ENCODE measurements at places on chromosomes 1 and 21.

GRCh38 chr21:45467221-45467779, 62.3 kb downstream of the COL18A1 start:
- H3K27ac ChIP-seq: peak overlapping the region; percentile 29
- no peak for DNase-seq
- H3K4me1 ChIP-seq: peaks cover 12% of the 10 kb centered on the region
- H3K36me3 ChIP-seq: peaks cover 12% of the 10 kb centered on the region
- no peak overlapping the region for H3K4me3 ChIP-seq

DNA sequence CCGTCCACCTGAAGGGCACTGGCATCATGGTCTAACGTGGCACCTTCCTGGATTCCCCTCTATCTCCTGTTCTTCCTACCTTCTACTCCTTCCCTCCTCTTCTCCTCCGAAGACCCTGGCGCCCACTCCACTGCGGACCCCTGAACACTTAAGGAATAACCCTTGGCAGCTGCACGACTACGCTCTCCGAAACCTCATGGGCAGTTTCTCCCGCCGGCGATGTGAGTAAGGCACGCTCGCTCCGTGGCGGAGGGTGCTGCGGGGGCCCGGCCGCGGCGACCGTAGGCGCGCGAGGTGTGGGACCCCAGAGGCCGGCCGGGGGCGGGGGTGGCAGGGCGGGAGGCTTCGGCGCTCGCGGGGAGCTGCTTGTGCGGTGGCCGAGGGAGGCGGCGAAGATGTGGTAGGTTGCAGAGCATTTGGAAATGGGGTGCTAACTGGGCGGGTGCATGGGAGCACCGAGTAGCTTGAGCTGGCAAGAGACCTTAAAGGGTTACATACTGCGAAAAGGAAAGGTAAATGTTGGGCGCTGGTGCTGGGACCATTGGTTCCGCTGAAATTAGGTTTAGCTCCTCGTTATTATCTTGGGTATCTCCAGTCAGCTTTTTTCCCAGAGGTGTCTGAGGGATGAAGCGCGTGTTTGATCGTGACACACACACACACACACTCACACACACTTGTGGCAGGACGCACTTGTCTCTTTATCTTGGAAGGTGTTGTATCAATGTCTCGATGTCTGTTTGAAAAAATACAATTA, 876 bp downstream of the LRRC7 start:
- peak overlapping the region; percentile 70 for H3K4me3 ChIP-seq
- no peak for DNase-seq
- no peaks in the 10 kb centered on the region for H3K36me3 ChIP-seq
- H3K4me1 ChIP-seq: peaks cover 6% of the 10 kb centered on the region
- H3K27ac ChIP-seq: no peak overlapping the region

DNA sequence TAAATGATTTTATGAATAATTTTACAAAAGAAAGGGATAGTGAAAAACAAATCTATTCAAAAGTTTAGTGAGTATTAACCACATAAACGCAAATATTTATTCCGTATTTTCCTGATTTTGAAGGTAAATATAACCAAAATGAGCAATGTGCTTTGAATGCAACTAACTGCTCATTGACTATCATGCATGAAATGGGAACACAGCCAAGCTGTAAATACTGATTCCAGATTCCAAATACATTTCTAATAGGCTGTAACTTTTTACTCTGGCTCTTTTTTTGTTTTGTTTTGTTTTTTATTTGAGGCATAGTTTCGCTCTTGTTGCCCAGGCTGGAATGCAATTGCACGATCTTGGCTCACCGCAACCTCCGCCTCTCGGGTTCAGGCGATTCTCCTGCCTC, 41.8 kb downstream of the SELENOF start:
- no peaks in the 10 kb centered on the region for H3K4me1 ChIP-seq
- no peaks in the 10 kb centered on the region for H3K27me3 ChIP-seq

DNA sequence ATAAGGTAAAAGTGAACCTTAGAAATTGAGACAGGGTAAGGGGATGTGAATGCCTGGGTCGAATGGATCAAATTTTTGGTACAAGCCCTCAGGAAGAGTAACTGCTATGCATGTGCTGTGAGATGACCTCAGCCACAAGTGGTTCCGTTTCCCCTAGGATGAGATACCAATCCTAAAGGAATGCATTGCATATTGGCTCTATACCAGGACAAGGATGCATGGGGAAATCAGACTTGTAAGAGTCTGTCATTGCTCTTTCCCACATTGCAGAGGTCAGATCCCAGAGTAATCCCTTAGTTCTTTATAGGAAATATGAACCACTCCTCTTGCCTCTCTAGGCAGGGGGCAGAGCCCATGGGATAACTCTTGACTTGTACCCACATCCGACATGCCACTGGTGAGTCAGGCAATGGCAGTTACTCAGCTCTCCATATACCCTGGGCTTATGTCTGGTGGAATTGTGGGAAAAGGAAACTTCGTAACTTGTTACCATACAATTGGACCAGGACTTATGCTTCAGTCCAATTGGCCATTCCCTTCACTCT, 428.3 kb upstream of the ZRANB2 start:
- no peaks in the 10 kb centered on the region for H3K4me1 ChIP-seq
- H3K36me3 ChIP-seq: no peaks in the 10 kb centered on the region
- DNase-seq: no peak
- no peaks in the 10 kb centered on the region for H3K27me3 ChIP-seq
- no peak overlapping the region for H3K27ac ChIP-seq

GRCh38 chr1:25611843-25612242, 4.7 kb upstream of the MAN1C1 start:
- no peak overlapping the region for H3K4me3 ChIP-seq
- no peaks in the 10 kb centered on the region for H3K36me3 ChIP-seq
- no peak for DNase-seq
- H3K27ac ChIP-seq: no peak overlapping the region
- no peaks in the 10 kb centered on the region for H3K27me3 ChIP-seq

DNA sequence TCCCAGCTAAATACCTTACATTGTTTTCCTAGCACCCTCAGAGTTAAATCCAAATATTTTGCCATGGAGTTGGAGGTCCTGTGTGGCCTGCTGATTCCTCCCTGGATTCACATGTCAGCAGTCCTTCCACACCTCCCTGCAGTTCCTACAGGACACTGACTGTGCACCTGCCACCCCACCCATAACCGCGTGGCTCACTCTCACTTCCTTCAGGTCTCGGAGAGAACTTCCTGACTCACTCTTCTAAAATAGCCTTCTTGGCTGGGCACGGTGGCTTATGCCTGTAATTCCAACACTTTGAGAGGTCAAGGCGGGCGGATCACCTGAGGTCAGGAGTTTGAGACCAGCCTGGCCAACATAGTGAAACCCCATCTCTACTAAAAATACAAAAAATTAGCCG, 8.4 kb upstream of the CAMTA1 start:
- H3K27me3 ChIP-seq: no peaks in the 10 kb centered on the region
- no peaks in the 10 kb centered on the region for H3K4me1 ChIP-seq
- H3K36me3 ChIP-seq: no peaks in the 10 kb centered on the region

DNA sequence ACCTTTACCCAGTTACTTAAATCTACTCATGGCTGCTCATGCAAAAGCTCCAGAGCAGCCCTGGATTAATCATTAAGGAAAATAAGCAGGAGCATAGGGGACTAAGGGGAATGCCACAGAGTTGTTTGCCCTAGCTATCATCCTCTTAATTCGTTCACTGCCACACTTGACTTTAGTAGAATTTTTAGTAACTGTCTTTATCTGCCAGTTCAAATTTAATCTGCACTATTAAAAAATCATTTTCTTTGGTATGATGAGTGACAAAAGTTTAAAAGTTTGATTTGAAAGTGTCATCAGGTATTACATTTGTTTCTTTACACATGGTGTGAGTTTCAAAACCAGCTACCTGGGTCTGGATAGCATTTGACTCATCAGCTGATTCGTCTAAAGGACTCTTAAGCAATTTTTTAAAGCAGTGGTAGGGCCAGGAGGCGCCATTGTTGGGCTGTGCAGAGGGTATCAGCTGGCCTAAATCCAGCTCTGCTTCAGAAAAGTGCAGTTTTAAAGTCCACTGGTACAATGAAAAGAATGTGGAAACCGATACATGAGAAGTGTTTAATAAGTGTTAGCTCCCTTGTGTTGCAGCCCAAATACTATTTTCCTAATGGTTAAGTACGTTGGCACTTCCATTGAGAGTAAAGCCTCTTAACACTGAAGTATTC, 69.9 kb upstream of the DR1 start:
- H3K4me3 ChIP-seq: no peak overlapping the region
- no peak overlapping the region for H3K27ac ChIP-seq
- H3K4me1 ChIP-seq: no peaks in the 10 kb centered on the region
- H3K27me3 ChIP-seq: no peaks in the 10 kb centered on the region
- no peak for DNase-seq
- H3K36me3 ChIP-seq: no peaks in the 10 kb centered on the region

- H3K27ac ChIP-seq: no peak overlapping the region
- H3K36me3 ChIP-seq: no peaks in the 10 kb centered on the region
- H3K4me1 ChIP-seq: no peaks in the 10 kb centered on the region
- H3K27me3 ChIP-seq: no peaks in the 10 kb centered on the region
- DNase-seq: no peak
These were observed 129.0 kb upstream of the CAMK1G start for GRCh38 chr1:209454340-209454994.
